ENCODE measurements at places on chromosomes 16 and 17. TPM values are rescaled to one million over a fixed set of nuclear protein-coding genes. Genes with fewer than 3 reads are reported as not detected.

DNA sequence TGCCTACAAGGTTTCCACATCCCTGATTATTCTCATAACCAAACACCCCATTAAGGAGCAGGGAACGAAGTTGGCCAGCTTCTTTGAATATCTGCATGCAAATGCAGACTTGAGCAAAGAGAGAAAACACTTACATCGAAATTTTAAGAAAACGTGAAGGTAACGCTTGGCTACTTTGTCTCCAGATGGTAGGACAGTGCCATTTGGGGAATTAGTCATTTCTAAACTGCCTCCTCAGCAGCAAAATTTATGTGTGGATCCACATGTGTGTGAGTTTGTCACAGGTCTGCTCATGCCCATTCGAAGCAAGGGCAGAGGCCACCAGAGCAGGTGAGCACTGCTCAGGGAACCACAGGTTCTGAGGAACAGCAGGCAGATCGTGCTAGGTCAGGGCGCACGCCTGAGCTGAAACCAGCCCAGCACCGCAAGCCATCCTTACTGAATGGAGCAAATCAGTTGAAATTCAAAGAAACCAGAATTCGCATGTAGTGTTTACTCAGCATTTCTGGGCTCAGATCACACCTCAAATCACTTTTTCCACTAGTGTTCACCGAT is 80.1 kb downstream of the SOCS1 start:
- H3K27ac ChIP-seq: no peak overlapping the region
- no peaks in the 10 kb centered on the region for H3K27me3 ChIP-seq
- peaks cover 8% of the 10 kb centered on the region for H3K36me3 ChIP-seq
- no peaks in the 10 kb centered on the region for H3K4me1 ChIP-seq
- no peak for DNase-seq

Gene CSH1
- polyA plus RNA-seq: not detected

DNA sequence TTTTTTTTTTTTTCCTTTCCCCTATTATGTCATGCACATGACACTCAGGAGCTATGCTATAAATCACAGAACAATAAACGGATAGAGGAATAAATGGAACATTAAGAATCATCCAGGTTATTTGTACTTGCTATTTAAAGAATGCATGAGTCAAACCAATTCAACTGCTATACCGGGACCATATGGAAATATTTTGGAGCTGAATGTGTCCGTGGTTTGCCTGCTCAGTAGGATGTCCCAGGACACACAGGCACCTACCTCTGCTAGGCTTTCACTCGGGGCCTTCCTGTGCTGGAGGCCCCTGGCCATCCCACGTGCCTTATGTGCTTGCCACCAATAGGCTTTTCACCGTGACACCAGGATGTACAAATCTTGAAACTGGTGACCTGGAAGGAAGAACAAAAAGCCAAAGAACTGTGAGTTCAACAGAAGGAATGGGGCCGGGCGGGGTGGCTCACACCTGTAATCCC is 15.3 kb upstream of the SEC14L1 start:
- peaks cover 15% of the 10 kb centered on the region for H3K4me1 ChIP-seq
- no peak overlapping the region for H3K4me3 ChIP-seq
- no peaks in the 10 kb centered on the region for H3K36me3 ChIP-seq

Gene SOX15
- not detected for polyA plus RNA-seq

Gene FXR2
- 10.9 TPM for polyA plus RNA-seq

- H3K36me3 ChIP-seq: no peaks in the 10 kb centered on the region
- H3K27ac ChIP-seq: no peak overlapping the region
- no peak for DNase-seq
- no peak overlapping the region for H3K4me3 ChIP-seq
- H3K27me3 ChIP-seq: no peaks in the 10 kb centered on the region
Observed at GRCh38 chr17:45146166-45146565, 2.1 kb upstream of the HEXIM1 start.

DNA sequence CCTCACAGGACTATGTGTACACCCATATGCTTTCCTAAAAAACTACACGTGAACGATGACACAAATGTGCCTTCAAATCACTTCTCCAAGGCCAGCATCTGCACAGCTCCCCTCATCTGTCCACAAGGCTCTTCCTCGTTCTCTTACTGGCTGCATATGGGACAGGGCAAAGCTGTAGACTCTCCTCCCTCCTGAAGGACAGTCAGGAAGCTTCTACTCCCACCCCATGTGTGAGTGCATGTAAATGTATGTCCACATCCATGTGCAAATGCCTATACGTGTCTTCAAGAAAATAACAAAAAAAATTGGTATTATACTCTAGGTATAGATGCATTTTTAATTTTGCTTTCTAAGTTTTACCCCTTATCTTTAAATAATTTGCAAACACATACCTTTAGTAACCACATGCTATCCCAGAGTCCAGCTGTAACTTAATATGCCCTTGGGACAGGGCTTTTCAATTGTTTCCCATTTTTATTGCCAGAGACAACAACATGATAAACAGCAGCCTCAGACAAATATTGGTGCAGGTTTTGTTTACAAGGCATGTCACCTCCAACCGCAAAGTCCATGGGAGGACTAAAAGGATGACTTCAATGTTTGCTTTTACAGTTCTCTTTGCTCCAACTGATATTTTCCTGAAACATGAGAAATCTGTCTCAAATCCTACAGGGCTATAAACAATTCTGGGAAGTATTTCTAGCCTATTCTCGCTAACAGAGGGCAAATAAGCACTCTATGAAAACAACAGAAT is 31.6 kb upstream of the FAAP100 start:
- DNase-seq: no peak
- peaks cover 62% of the 10 kb centered on the region for H3K36me3 ChIP-seq
- H3K27ac ChIP-seq: no peak overlapping the region
- H3K4me1 ChIP-seq: no peaks in the 10 kb centered on the region
- H3K4me3 ChIP-seq: no peak overlapping the region
- no peaks in the 10 kb centered on the region for H3K27me3 ChIP-seq

DNA sequence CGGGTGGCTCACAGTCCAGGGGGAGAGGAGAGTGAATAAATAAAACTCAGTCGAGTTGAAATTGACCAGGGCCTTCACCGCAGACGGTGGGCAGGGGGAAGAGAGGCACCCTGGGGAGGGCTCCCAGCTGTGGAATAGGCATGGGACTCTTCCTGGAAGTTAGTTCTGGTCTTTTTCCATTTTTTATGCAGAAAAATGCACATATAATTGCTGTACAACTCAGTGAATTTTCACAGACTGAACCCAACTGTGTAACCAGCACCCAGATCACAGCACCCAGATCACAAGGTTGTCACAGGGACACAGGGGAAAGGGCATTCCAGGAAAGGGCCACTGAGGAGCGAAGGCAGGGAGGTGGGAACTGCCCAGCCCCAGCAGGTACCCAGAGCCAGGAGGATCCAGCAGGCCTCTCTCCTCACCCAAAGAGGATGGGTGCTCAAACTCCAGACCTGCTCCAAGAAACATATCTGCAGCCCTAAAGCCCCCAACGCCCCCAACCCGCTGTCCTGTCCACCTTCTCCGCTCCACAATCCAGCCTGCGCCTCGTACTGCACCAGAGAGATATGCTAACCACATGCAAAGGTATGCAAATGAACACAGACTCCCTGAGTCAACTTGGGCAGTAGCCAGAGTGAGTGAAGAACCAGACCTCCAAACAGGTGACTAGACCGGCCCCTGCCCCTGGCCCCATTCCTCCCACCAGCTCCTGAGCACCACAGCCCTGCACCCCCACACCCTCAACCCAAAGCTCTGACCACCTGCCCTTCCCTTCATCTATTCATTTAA is 29.1 kb upstream of the EIF1 start:
- H3K4me3 ChIP-seq: no peak overlapping the region
- no peaks in the 10 kb centered on the region for H3K36me3 ChIP-seq
- no peak for DNase-seq
- H3K27me3 ChIP-seq: no peaks in the 10 kb centered on the region
- H3K4me1 ChIP-seq: peaks cover 4% of the 10 kb centered on the region
- H3K27ac ChIP-seq: no peak overlapping the region

GRCh38 chr16:908526-909155 is 62.1 kb downstream of the LMF1 start:
- no peaks in the 10 kb centered on the region for H3K27me3 ChIP-seq
- H3K27ac ChIP-seq: no peak overlapping the region
- H3K4me1 ChIP-seq: no peaks in the 10 kb centered on the region
- no peak for DNase-seq
- peaks cover 14% of the 10 kb centered on the region for H3K36me3 ChIP-seq
- H3K4me3 ChIP-seq: no peak overlapping the region

Gene C17orf100
- polyA plus RNA-seq: 5.6 TPM

GRCh38 chr16:14070555-14070876 is 603 bp upstream of the MRTFB start:
- no peaks in the 10 kb centered on the region for H3K36me3 ChIP-seq
- no peaks in the 10 kb centered on the region for H3K27me3 ChIP-seq
- H3K4me1 ChIP-seq: peaks cover 10% of the 10 kb centered on the region
- peak overlapping the region; percentile 72 for H3K4me3 ChIP-seq

DNA sequence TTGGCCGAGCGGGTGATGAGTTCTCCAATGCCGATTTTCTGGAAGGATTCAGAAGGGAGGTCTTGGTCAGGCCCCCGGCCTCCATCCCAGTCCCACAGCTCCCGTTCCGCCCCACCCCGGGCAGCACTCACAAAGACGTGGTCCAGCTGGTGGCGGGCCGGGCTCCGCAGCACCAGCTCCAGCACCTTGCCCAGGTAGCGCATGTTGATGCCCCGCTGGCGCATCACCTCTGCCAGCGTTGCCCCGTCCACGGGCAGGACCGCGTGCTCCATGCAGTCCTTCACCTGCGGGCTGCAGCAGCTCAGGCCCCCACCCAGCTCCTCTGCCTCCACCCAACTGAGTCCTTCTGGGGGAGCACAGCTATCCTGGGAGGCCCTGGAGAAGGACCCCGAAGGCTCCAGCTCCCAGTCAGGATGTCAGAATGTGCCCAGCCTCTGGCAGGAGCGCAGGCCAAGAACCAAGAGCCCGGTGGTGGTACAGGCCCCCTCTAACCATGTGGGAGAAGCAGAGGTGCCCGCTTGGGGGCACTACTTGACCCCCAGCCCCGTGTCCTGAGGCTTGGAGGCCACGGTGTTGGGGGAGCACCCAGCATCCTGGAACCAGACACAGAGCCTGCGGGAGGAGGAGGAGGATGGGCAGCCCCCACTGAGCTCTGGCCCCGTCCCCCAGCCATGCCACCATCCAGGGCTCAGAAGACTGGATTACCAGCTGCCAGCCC is 16.2 kb downstream of the CLUH start:
- no peaks in the 10 kb centered on the region for H3K4me1 ChIP-seq
- H3K4me3 ChIP-seq: no peak overlapping the region
- no peak for DNase-seq

Gene PDP2
- 1.9 TPM for polyA plus RNA-seq

DNA sequence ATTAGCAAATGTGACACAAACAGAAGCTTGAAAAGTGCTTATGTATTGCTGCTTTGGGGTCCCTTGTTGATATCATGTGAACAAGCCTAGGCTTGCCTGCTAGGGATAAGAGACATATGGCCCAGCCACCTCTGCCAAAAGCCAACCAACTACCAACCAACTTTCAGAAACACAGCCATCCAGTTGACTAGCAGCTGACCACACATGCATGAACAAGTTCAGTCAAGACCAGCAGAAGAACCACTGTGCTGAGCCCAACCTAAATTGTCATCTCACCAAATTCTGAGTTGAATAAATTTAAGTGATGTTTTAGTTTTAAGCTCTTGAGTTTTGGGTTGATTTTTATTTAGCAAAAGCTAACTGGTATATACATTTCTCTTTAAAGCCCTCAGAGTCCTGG is 3.5 kb downstream of the ERN2 start:
- no peak overlapping the region for H3K27ac ChIP-seq
- no peaks in the 10 kb centered on the region for H3K27me3 ChIP-seq
- no peaks in the 10 kb centered on the region for H3K36me3 ChIP-seq

GRCh38 chr16:29814592-29814991 is 1.4 kb upstream of the PAGR1 start:
- no peak overlapping the region for H3K27ac ChIP-seq
- H3K27me3 ChIP-seq: no peaks in the 10 kb centered on the region
- DNase-seq: no peak
- peaks cover 15% of the 10 kb centered on the region for H3K36me3 ChIP-seq

Gene HAS3
- not detected for polyA plus RNA-seq

Gene RUNDC3A
- not detected for polyA plus RNA-seq

Gene SHCBP1
- 1.1 TPM for polyA plus RNA-seq

Gene KRTAP2-1
- polyA plus RNA-seq: not detected

DNA sequence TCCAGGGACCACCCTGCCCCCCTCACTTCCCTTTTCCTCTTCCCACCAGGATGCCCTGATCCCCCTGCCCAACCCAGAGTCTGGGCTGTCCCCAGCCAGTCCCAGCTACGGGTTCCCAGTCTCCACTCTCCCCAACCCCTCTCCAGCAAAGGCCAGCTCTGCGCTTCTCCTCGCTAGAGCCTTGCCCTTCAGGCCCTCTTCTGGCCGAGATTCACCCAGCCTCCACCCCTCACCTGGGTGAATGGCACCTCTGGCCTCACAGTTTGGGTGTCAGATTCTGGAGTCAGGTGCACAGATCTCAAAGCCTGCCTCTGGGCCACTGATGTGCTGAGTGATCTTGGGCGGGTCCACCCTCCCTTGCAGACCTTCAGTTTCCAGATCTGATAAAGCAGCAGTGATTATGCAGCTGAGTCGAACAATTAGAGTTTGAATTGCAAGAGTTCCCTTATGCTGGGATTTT is 185.6 kb upstream of the TNRC6C start:
- H3K27me3 ChIP-seq: no peaks in the 10 kb centered on the region
- peaks cover 9% of the 10 kb centered on the region for H3K4me1 ChIP-seq
- H3K4me3 ChIP-seq: no peak overlapping the region
- H3K27ac ChIP-seq: no peak overlapping the region
- no peaks in the 10 kb centered on the region for H3K36me3 ChIP-seq
- no peak for DNase-seq

Gene KRTAP9-4
- polyA plus RNA-seq: not detected

Gene CD300A
- polyA plus RNA-seq: 3.0 TPM

- no peaks in the 10 kb centered on the region for H3K4me1 ChIP-seq
- DNase-seq: no peak
- H3K27me3 ChIP-seq: no peaks in the 10 kb centered on the region
- no peaks in the 10 kb centered on the region for H3K36me3 ChIP-seq
- no peak overlapping the region for H3K4me3 ChIP-seq
- no peak overlapping the region for H3K27ac ChIP-seq
Observed at GRCh38 chr16:72821185-72821950, 226.6 kb downstream of the ZFHX3 start.

DNA sequence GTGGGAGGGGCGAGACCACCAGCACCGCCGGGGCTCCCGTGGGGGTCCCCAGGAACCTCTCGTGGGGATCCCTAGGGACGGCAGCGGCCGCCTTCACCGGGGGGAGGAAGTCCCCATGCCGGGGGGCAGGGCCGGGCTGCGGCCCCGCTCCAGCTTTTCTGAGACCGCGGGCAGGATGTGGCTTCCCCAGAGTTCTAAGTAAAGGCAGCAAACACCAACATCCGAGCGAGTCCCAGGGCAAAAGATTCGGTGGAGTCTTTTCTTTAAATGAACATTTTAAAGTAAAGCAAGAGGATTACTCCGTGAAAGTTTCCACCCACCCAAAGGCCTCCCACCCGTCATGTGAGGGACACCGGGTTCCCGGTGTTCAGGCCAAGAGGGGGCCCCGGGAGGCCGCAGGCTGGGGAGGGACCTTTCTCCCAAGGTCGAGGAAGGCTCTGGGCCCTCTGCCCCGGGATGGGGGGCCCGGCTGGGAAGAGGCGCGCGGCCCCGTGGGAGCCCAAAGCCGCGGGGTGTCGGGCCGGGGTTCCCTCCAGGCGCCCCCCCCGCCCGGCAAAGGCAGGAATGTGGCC is 137.2 kb upstream of the RPH3AL start:
- H3K27me3 ChIP-seq: no peaks in the 10 kb centered on the region
- H3K4me3 ChIP-seq: peak overlapping the region; percentile 61
- peak; percentile 74 for DNase-seq
- peaks cover 18% of the 10 kb centered on the region for H3K4me1 ChIP-seq
- no peaks in the 10 kb centered on the region for H3K36me3 ChIP-seq
